ENCODE measurements at places on chromosomes 3 and 15.
A peak's percentile ranks its signal among the peaks of the same experiment; 100 is the strongest.

DNA sequence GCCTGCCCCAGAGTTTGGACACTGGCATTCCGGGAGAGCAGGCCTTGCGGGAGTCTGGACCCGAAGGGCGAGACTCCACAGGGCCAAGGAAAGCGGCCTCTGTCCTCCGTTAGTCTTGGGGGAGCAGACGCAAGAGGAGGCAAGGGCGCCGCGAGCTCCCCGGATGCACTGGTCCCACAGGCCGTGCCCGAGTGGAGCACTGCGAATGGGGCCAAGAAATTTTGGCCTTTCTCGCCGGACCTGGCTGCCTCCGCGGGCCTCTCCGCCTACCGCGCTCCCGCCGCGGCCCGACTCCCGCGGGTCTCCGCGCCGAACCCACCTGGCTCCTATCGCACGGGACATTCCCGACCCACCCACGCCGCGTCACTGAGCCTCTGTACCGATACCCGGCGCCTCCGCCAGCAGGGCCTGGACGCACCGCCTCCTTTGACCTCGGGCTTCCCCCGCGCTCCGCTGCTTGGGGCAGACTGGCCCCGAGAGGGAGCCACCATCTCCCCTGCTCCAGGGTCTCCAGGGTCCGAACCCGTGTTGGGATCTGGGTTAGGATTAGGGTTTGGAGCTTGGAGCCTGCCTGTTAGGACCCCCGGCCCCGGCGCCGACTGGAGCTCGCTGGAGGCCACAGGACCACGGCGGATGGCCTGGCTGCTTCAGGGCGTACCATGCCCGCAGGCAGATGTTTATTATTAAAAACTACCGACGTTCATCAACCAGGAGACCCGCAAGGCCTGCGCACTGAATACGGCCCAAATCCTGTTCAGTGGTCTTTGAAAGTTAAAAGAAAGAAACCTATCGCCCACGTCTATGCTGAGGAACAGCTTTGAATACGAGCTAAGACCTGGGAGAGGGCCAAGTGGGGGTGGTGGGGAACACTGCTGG, 11.7 kb downstream of the SHOX2 start:
- DNase-seq, result no peak

GRCh38 chr3:94522488-94522887, 459.6 kb downstream of the NSUN3 start:
- DNase-seq, result no peak

- no peak for DNase-seq
These were observed 237.0 kb downstream of the CPNE4 start for GRCh38 chr3:131797776-131798175.

GRCh38 chr15:66830358-66830757, 128.3 kb downstream of the SMAD6 start:
- no peak for DNase-seq

- no peak for DNase-seq
These were observed 30.2 kb upstream of the ZNF609 start for GRCh38 chr15:64430000-64430735.

- no peak for DNase-seq
These were observed 47.6 kb downstream of the CTDSPL start for GRCh38 chr3:37909067-37909911.

- no peak for DNase-seq
These were observed 13.7 kb downstream of the CTDSPL2 start for GRCh38 chr15:44441095-44441501.

DNA sequence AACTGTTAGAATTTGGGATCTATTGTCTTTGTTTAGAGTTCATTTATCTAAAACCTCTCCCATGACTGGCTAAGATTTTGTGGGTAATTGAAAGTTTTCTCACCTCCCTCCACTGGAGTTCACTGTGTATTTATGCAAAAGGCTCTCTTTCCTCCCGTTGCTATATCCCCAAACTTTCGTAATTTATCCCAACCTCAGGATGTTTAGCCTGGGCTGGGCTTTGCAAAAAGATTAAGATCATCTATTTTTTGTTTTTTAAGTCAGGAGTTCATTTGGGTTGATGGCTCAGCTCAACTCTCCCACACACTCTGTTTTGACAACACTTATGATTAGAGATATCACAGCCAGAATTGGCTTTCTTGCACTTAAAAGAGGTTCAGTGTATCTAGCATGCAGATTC, 27.0 kb downstream of the SUCNR1 start:
- no peak for DNase-seq

- peak; percentile 91 for DNase-seq
These were observed 52.7 kb downstream of the NFKBIZ start for GRCh38 chr3:101902041-101902440.

- DNase-seq, result no peak
These were observed 332.4 kb downstream of the MAGI1 start for GRCh38 chr3:65706301-65706700.
